Activated T-cell treated with anti-CD3 and anti-CD28 coated beads for 1 hour (primary cell): ENCODE measurements at places on chromosomes 3 and 15.

DNA sequence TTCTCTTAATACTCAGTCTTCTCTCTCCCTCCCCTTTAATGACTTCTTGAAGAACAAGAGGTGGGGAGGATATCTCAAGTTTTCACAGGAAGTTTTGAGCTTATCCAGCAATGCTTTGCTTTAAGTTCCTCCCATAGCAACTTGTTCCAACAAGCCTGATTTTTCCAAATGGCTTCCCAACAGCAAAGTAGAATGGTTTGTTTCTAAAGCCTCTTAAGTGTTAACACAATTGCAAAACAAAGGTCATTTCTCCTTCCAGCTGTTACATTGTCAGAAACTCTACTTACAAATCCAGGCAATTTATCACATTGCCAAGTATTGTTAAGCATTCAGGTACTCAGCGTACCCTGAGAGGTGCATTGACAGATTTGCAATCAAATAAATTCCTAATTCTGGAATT, 6.8 kb upstream of the ZNF770 start:
- DNase-seq: no peak

GRCh38 chr3:156675830-156676767, 1.7 kb downstream of the TIPARP start:
- peak; percentile 5 for DNase-seq

- DNase-seq: no peak
Observed at GRCh38 chr3:13828501-13829265, 51.2 kb downstream of the WNT7A start.

DNA sequence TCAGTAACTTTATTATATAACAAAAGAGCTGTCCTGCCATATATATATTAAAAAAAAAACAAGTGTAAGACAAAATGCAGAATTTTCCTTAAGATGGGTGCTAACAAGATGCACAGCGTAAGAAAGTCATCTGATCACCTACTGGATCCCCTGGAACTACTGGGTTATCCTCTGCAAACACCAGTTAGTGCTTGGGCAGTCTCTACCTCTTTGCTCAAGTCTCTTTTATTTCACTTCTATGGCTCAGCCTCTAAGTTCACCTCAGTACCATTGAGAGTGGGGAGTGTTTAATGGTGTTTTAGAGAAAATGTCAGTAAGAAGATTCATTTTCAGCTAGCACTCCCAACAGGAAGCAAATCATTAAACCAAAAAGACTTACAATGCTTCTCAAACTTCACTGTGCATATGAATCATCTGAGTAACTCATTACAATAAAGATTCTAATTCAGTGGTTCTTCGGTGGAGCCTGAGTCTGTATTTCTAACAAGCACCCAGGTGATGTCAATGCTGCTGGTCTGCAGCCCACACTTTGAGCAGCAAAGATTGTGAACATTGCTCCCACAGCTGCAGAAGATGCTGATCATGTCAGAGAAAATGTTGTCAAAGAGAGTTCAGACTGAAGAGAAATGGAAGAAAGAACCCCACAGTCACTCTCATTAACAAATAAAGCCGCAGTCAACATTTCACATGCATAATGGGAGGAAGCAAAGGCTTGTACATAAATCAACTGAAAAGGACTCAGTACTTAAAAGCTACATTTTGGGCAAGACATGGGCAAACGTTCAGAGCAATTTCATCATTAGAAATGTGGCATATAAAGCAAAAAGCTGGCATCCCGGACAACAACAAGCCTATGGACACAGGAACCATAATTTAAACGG, 227.1 kb upstream of the ATP11B start:
- no peak for DNase-seq

DNA sequence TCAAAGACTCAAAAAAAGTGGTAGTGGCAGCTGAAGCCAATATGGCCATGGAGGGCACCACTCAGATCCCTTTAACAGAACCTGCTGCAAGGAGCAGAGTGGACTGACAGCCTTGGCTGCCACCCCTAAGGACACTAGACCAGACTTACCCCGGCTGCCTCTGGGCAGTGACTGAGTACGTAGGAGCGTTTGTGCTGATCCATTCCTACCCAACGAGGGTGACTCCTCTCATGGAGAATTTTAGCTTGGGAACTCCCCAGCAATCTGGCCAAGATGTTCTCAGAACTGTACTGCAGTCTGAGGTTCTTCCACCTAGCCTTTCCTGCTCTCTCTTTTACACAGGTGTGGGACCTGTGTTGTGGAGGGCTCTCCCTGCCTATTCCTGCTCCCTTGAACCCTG, 22.1 kb downstream of the CLEC3B start:
- no peak for DNase-seq

DNA sequence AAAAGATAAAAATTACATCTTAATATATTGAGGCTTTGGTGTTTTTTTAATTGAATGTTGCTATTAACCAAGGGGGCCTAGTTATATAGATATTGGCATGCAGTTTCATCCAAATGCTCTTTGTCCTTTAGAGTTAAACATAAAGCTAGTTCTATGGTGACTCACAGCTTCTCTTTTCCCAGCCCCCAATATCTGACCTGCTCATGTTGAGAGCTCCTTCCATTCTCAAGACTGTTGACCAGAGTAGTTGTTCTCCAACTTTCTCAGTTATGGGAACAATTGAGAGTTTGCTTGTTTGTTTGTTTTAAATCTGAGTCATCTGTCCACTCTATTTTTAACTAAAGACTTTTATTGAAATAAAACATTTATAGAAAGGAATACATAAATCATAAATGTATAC, 15.8 kb upstream of the RARB start:
- no peak for DNase-seq

- DNase-seq: no peak
Observed at GRCh38 chr15:26232691-26233090, 369.6 kb upstream of the ATP10A start.

- no peak for DNase-seq
Observed at GRCh38 chr3:139427283-139428060, 38.0 kb upstream of the COPB2 start.

GRCh38 chr15:89533861-89534544, 37.6 kb upstream of the RHCG start:
- no peak for DNase-seq

DNA sequence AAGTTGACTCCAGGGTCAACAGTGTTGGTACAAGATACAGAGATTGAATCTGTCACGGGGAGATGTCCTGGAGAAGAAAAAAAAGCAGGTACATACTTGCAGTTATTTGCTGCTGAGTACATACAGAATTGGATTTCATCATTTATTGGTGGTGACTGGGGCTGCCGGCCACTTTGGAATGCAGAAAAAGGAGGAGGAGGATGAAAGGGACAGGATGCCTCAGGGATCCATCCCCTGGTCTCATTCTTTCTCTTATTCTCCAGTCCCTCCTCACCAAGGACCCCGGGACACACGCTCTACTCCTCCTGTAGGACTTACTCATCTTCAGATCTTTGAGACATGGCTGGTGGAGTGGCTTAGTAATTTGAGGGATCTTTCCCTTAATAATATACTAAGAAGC, 30.0 kb upstream of the MEIS2 start:
- DNase-seq: no peak

DNA sequence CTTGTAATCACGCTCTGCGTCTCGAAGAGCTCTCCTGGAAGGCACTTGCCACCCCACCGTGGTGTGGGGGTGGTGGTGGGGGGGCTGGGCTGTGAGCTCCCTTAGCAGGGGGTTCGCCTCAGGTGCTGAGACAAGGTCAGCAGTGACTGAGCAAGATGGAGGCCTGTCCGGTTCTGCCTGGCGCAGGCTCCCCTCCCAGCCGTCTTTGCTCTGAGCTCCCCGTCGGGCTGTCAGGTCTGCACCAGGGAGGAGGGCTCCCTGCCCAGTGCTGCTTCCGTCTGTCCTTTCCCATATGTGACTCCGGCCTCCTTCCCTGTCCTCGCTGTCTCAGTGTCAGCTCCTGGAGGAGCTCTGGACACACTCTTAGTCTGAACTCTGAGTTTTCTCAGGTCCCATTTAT, 80.0 kb downstream of the PLXNA1 start:
- DNase-seq: no peak

DNA sequence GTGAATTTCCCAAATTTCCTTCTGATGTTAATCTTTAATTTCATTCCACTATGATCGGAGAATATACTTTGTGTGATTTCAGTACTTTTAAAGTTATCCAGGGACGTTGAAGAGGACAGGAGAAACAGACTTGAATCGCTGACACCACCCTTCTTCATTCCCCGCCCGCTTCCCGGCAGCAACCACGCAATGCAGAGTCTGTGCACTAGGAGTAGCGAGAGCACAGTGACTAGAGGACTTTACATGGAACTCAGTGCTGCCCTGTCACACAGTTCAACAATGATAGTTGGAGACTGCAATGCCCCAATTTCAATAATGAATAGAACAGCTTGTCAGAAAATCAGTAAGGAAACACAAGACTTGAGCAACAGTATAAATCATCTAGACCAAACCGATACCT, 73.9 kb downstream of the RNF13 start:
- no peak for DNase-seq

GRCh38 chr3:126136428-126137220, 43.8 kb downstream of the ALDH1L1 start:
- no peak for DNase-seq

GRCh38 chr3:194817592-194817930, 131.9 kb downstream of the FAM43A start:
- DNase-seq: no peak

- DNase-seq: no peak
Observed at GRCh38 chr3:30908456-30909037, 14.1 kb upstream of the GADL1 start.

- no peak for DNase-seq
Observed at GRCh38 chr3:25427942-25428788, at the start of gene RARB. Gene RARB, plus strand, starts transcription at chr3:25428263. Its CDS starts 469 bp downstream, at chr3:25428732.

- DNase-seq: no peak
Observed at GRCh38 chr15:74869726-74870407, 3.3 kb downstream of the SCAMP2 start.

DNA sequence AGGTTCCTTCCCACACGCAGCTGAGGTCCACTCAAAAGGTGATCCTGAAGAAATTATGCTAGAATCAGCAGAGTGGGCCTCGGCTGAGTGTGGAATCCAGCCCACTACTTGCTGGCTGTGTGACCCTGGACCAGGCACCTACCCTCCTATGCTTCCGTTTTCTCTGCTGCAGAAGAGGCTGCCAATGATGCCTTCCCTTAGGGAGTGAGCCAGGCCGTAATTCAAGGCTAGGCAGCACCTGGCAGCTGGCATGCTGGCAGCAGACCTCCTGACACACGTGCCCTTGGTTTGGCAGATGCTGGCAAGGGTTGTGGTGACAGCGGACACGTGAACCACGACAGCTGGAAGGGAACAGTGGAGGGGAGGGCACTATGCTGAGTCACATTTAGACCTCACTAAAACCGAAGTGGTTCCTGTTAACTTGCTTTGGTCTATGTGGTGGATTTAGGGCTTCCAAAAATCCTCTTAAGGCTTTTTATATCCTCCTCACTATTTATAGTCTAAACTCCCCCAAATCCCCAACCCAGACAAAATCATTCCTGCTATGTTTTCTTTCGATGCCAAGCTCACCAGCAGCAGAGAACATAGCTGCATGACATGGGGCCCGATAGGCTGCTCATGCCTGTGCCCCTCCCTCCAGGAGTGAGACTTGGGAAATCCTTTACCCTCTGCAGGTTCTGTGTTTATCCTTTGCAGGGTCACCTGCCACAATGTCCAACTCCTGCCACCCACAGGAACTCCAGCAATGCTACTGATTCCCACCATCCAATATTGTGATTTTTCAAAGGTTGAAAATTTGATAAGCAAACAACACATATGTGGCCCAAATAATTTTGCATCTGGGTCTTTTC, 10.6 kb upstream of the PCSK6 start:
- no peak for DNase-seq

GRCh38 chr15:43776718-43777266, at the start of gene ELL3:
Gene ELL3, minus strand, starts transcription at chr15:43776966. Its CDS starts 65 bp downstream, at chr15:43776901.
- peak; percentile 68 for DNase-seq

DNA sequence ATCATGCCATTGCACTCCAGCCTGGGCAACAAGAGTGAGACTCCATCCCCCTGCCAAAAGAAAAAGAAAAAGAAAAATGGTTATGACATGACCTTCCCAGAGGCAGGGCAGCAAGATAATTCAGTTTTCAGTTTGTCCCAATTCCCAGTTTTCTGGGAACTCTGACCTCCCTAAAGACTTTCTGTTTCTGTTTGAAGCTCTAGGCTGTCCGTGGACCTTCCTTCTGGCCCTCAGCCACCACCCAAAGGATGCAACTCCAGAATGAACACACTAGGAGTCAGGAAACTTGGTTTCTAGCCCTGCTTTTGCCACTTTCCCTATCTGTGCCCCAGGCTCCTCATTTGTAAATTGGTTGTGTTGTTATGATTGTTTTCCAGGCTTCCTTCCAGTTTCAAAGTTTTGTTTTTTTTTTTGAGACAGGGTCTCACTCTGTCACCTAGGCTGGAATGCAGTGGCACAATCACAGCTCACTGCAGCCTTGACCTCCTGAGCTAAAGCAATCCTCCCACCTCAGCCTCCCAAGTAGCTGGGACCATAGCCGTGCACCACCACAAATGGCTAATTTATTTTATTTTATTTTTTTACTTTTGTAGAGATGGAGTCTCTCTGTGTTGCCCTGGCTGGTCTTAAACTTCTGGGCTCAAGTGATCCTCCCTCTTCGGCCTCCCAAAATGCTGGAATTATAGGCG, 68.6 kb downstream of the CDC25A start:
- no peak for DNase-seq

DNA sequence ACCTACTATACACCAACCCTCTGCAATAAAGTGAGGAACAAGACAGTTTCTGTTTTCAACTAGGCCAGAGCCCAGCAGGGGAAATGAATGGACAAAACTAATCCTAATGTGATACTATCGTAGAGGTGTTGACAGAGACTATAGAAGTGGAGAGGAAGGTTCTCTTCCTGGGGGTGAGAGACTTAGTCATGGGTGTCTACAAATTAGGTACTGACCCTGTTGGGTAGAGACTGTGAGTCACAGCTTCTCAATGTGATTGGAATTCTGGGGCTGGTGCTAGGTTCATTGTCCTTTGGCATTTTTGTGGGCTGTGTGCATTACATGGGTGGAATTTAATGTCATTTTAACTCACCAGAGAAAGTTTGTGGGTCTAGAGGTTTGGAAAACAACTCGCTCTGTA, 79.3 kb downstream of the ADAMTSL3 start:
- DNase-seq: no peak

DNA sequence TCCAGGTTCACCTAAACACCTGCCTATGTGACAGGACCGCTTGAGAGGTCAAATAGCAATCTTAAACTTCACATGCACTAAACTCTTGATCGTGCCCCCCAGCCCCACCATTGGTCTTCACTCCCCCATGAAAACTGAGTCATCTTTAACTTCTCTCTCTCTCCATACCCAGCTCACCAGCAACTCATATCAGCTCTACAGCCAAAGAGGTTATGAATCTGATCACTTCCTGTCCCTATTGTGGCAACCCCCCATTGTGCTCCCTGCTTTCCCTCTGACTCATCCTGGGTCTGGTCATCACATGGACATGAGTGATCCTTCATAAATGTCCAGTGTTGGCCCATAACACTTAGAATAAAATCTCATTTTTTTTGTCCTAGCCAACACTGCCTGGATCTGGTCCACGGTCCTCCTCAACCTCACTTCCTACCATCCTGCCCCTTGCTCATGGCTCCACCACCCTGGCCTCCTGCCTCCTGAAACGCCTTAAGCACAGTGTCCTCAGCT, 103.4 kb upstream of the HACD2 start:
- no peak for DNase-seq
